ENCODE measurements at places on chromosomes 12 and 14. TPM values are rescaled to one million over a fixed set of nuclear protein-coding genes. Genes with fewer than 3 reads are reported as not detected.

CRY1 gene
- total RNA-seq: 15.2 TPM

RASSF9 gene
- total RNA-seq: not detected

KCNC2 gene
- not detected for total RNA-seq

PALS1 gene
- 6.6 TPM for total RNA-seq

SLC10A1 gene
- not detected for total RNA-seq

SOX5 gene
- 0.41 TPM for total RNA-seq

VDR gene
- total RNA-seq: 56.4 TPM

CHURC1 gene
- 59.7 TPM for total RNA-seq

LTBP2 gene
- total RNA-seq: 0.32 TPM

EFCAB11 gene
- 7.0 TPM for total RNA-seq

LMNTD1 gene
- not detected for total RNA-seq

TBX3 gene
- not detected for total RNA-seq

TPH2 gene
- total RNA-seq: not detected

CLMN gene
- total RNA-seq: 2.6 TPM

NRIP2 gene
- not detected for total RNA-seq

ANP32D gene
- total RNA-seq: not detected

KRT3 gene
- total RNA-seq: not detected
